CD4-positive, alpha-beta T cell treated with Interleukin-6 at 100 ng/mL for 8 hours (primary cell): ENCODE measurements at places on chromosomes 7 and 10.

GRCh38 chr7:100022621-100023020 is 7.2 kb downstream of the ZKSCAN1 start:
- DNase-seq: no peak

DNA sequence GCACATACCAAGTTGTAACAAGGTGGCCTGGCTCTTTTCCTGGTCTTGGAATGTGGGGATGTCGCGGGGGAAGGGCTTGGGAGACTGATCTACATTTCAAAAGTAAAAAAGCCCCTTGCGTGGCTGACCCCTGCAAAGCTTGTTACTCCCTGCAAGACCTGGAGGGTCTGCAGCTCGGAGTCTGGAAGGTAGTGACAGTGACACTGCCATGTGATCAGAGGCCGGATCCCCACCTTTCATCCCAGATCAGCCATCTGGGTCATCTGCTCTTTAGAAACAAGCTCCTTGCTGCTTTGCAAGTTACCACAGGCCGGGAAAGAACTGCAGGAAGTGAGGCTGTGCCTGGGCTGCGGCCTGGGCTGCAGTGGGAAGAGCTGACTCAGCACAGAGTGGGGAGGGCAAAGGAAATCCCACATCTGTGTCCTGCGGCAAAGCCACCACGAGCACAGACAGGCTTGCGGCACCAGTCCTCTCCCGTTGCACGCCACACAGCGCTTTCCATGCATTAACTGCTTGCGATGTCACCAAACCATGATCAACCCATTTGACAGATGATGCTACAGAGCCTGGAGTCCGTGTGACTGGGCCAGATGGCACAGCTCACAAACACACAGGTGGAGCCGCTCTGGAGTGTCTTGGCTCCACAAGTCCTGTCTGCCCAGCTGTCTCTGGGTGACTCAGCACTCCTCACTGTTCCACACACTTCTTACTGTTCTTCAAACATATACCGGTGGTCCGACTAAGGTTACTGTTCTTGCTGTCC is 97.7 kb downstream of the SH3PXD2A start:
- no peak for DNase-seq

DNA sequence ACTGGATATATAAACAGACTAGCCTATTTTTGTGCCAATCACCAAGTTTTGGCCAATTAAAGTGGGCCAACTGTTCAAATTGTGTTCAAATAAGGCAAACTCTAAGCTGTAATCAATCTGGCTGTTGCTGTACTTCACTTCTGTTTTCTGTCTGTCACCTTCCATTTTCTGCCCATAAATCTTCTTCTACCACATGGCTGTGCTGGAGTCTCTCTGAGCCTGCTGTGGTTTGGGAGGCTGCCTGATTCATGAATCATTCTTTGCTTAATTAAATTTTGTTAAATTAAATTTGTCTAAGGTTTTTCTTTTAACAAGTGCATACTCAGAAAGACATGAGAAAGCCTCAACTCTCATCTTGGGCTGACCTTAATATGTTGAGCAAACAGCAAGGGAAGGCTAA is 172.6 kb upstream of the VIPR2 start:
- no peak for DNase-seq

GRCh38 chr10:50390302-50390701 is 139.0 kb upstream of the ASAH2 start:
- DNase-seq: no peak

DNA sequence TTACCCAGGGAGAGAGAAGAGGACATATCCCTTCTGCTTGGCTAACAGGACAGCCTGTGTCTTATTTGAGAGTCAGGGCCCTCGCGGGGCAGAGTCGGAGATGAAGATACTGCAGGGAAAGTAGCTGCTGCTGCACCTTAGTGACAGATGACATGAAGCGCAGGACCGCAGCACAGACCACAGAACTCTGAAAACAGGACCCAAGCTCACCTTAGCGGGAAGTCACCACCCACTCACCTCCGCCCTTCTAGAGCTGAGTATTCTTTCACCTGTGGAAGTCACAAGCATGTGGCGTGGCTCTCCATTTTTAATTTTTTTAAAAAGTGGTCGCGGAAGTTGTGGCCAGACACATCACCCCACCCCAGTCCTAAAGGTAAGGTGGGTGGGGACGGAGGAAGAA is 191.4 kb downstream of the FAM107B start:
- DNase-seq: peak; percentile 90

DNA sequence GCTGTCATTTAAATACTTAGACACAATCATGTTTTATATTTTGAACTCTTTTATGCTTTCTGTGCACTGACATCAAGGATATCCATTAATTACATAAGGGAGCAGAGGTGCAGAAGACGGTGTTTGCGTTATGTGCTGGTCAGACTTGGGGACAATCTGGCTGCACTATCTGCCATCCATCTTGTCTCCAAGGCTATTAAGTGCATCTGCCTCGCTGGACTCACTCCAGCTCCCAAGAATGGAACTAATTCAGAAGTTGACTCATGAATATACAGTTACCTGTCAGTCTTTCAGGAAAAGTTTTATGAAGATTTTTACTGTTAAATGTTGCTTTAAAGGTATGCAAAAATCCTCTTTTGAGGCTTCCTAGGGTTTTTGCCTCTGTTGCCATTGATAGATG is 391.0 kb downstream of the SUGCT start:
- DNase-seq: no peak

DNA sequence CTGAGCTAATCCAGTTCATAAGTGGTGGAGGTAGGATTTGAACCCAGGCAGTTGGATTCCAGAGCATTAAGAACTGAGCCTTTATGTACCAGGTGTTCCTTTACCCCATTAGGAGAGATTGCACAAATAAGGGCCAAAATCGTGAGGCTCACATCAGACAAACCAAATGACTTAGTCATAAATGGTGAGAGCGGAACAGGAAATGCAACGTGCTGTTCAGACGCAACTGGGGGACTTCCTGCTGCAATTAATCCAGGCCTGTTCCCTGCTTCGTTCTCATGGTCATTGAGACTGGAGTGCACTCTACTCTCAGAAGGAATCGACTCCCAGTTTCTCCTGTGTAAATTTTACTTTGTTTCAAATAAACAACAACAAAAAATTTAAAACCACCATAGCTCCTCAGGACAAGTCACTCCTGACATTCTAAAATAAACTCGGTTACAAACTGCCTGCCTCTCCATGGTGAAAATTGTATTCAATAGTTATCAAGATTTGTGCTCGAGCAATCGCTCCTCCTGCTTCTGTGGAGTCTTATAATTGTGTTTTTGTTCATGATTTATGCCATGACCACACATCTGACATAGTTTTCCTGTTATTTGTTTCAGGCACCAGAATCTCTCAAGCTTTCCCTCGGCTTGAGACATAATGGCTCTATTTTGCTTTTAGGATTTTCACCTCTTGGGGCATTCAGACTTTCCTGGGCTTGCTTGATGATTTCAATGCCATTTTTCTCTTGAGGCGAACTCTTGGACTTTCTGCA is 115.3 kb upstream of the BMPER start:
- DNase-seq: no peak

DNA sequence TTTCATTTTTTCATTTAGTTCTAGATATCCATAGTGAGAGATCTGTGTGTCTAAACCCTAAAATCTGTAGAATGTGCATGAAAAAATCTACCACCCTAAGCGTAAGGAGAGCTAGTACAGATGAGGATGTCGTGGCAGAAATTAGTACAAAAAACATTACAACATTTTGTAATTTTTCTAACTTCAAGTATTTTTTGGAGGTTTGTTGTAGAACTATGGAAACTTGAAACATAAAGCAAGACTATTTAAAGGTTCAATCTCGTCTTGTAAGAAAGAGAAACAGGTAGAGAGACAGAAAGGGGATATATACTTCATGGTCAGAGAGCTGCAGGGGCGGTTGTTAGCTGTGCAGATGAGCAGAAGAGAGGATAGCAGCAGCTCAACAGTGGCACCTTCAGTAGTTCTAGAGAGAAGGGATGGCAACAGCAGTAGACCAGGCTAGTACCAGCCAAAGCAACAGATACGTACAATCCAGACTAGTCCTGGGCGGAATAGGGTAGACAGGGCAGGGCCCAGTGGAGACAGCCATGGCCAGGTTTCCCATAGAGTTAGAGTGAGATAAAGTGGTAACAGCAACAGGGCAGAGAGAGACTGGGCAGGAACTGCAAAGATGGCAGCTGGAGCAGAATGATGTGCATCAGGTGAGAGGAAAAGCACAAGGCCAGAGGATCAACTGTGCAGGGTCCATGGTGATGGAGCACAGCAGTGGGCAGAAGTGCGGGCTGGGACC is 145.2 kb downstream of the FRMD4A start:
- peak; percentile 22 for DNase-seq

GRCh38 chr7:158910254-158911053 is 54.1 kb downstream of the DYNC2I1 start:
- DNase-seq: no peak

DNA sequence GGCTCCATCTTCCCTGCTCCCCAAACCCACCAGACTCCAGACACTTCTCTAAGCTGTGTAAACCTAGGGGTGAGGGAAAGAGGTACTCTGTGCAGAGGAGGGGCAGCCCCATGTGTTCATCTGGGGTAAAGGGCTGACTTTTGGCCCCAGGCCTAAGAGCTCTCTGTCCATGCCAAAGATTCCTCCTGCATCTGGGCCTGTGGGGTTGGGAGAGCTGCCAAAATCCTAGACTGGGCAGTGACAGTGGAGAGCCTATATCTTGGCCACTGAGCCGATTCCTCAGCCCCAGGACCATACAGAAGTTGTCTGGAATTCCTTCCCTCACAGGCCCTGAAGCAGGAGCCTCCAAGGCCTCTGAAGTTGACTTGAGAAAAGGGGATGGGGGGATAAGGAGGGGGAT is 25.3 kb upstream of the LEP start:
- no peak for DNase-seq

DNA sequence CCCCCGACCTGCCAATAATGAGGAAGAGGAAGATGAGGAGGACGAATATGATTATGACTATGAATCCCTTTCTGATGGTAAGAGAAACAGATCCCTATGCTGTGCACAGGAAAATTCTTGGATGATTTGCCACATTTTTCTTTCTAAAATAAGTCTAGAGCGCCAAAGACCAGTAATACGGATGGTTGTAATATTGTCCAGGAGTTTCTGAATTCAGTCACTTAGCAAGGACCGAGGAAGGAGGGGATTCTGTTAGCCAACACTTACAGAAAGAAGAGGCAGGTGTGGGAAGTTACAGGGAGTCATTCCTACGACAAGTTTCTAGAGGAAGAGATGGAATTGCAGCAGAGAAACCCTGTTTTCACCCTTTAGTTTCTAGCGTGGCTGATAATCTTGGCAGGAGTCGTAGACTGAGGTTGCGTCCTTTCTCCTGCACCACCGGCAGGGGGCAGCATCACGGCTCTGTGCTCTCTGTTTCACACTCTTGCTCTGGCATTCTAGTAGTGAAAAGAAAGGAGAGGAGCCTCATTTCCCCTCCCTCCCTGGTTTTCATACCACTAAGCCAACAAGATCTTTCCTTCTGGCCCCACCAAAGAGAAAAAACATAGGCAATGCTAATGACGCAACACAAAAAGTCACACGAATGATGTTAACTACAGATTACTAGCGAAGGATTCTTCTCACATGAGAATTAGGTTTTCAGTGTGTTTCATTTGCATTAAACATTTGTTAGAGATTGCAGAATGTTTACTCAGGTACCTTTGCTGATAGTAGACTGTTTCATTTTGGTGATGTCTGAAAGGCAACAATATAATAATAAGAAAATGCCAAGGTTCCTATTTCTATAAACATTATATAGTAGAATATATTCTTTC is 82.7 kb downstream of the NOC3L start:
- peak; percentile 32 for DNase-seq

- DNase-seq: no peak
These were observed 21.8 kb downstream of the UPP1 start for GRCh38 chr7:48110868-48111267.

GRCh38 chr10:97465982-97466381 is 20.0 kb downstream of the ZDHHC16 start:
- no peak for DNase-seq

DNA sequence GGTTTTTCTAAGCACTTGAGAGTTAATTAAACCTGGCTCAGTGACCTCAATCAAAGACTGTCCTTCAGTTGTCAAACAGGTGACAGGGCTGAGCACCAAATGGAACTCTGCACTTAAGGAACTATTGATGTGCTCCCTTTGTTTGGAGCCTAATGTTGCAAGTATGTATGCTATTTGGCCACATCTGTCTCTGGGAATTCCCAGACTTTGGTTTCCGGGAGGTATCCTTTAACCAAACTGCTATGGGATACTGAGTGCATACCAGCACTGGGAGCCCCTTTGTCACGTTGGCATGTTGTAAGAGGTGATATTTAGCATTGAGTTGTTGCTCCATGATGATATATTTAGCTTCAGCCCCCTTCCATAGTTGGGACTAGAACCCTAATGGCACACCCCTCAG is 25.2 kb downstream of the ASZ1 start:
- DNase-seq: no peak

GRCh38 chr7:65962033-65962432 is 20.0 kb downstream of the GUSB start:
- no peak for DNase-seq

DNA sequence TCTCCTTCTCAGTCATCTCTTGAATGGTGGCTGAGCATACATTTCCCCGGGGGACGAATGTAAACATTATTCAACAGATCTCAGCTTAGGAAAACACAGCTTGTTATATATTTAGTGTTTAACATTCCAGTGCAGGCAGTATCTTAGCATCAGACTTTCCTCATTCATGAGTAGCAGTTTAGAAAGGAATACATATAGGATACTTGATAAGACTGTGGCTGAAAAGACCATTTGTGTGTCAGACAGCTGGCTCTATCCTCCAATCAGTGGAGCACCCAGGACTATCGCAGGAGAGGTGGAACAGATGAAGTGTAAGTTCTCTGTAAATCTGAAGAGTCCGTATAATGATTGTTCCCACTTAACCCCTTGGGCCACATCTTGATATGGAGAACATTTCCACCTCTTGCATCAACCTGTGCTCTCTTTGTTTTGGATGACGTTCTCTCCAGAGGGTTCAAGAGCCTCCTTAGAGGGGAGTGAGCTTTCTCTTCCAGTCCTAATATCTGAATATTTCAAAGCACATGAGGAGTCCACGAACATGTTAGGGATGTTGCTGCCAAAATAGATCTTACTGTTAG is 34.0 kb downstream of the ERLIN1 start:
- no peak for DNase-seq

DNA sequence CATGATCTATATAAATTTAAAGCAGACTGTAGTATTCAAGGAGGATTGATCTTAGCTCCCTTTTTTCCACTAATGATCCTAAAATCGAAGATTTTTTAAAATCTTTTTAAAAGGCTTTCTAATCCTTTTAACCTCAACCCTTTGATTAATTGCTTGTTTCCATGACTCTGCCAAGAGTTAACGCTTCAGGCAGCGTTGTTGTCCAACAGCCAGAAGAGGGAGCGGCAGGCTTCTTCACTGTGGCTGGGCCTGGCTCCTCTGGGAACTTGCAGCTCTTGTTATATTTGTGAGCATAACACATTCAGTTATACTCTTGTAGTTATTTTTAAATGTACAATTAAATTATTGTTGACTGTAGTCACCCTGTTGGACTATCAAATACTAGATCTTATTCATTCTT is 26.3 kb downstream of the CRCP start:
- no peak for DNase-seq
